ENCODE measurements at places on chromosomes 2 and 18.

- no peak for DNase-seq
Observed at GRCh38 chr2:1595274-1595673, 149.0 kb downstream of the PXDN start.

GRCh38 chr18:37219257-37219656 lies 346.3 kb downstream of the CELF4 start:
- no peak for DNase-seq

- no peak for DNase-seq
Observed at GRCh38 chr2:238065071-238065846, 4.5 kb downstream of the SCLY start.

- no peak for DNase-seq
Observed at GRCh38 chr2:124437811-124438210, 412.7 kb downstream of the CNTNAP5 start.

- DNase-seq: peak; percentile 92
Observed at GRCh38 chr2:56008661-56009431, 85.3 kb upstream of the EFEMP1 start.

DNA sequence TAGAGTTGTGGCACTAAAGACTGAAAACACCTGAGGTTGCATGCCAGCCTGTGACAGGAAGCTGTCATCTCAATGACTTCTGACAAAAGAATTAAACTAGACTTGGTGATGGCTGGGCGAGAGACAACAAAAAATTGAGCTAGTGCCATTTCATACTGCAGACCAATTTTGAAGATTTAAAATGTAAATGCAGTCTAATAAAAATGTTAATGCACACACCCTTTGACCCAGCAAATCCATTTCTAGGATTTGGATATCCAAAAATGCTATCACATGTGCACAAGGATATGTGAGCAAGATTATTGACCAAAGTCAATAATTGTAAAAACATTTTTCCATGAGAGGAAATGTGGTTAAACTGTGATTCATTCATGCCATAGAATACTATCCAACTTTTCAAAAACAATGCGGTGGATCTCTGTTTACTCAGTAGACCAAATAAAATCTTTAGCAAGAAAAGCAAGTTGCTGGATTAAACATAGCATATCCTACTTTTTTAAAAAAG lies 5.6 kb downstream of the FBXO36 start:
- peak; percentile 48 for DNase-seq

Measured in fibroblast of skin of right biceps (primary cell).